ENCODE measurements at places on chromosomes 3 and 15. TPM values are rescaled to one million over a fixed set of nuclear protein-coding genes. Genes with fewer than 3 reads are reported as not detected.

The RARB gene
- total RNA-seq = 4.1 TPM

The FGD5 gene
- 48.7 TPM for total RNA-seq

The CCDC39 gene
- total RNA-seq = 0.63 TPM

The SYNPR gene
- not detected for total RNA-seq

The CHRD gene
- 8.6 TPM for total RNA-seq

The CYP1A1 gene
- total RNA-seq = not detected

The P2RY14 gene
- 3.6 TPM for total RNA-seq

The OPA1 gene
- total RNA-seq = 48.3 TPM

The PARL gene
- 45.7 TPM for total RNA-seq
